ENCODE measurements at places on chromosomes 3 and 15. TPM values are rescaled to one million over a fixed set of nuclear protein-coding genes. Genes with fewer than 3 reads are reported as not detected.

Gene GOLGA6L10
- 0.63 TPM for total RNA-seq

GRCh38 chr3:94303897-94304296 lies 241.0 kb downstream of the NSUN3 start:
- DNase-seq, result peak; percentile 8

Gene CPA3
- not detected for total RNA-seq

GRCh38 chr15:81886591-81886990 lies 159.2 kb downstream of the MEX3B start:
- DNase-seq, result no peak

DNA sequence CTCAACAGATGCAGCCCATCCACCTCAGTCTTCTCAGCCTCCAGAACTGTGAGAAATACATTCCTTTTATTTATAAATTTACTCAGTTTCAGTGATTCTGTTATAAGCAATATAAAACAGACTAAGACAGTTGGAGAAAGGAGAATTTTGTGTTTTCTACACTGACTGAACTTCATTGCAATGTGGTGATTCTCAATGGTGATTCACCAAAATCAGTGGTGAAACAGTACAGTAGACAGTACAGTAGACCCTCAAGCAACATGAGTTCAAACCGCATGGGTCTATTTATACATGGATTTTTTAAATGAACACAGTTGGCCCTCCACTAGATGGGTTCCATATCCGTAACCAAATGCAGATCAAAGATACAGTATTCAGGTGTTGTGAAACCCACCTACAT lies 403.1 kb upstream of the TGFBR2 start:
- peak; percentile 36 for DNase-seq

DNA sequence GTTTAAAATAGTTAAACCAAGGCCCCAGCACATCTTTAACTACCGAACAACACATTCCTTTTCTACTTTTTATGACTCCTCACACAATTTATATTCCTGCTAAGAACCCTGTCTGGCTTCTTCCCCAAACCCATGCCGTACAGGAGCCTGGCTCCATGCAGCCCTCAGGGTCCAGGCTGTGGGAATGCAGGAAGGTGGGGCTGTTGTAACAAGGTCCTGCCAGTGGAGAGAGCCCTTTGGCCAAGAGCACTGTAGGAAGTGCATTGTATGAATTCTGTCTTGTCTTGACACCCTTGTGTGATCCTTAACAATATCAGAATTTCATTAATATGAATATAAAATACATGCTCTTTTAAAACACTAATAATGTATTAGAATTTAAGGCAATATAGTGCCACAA lies 563.8 kb downstream of the TBL1XR1 start:
- DNase-seq, result no peak

GRCh38 chr3:18224426-18224825 lies 200.7 kb downstream of the SATB1 start:
- no peak for DNase-seq

DNA sequence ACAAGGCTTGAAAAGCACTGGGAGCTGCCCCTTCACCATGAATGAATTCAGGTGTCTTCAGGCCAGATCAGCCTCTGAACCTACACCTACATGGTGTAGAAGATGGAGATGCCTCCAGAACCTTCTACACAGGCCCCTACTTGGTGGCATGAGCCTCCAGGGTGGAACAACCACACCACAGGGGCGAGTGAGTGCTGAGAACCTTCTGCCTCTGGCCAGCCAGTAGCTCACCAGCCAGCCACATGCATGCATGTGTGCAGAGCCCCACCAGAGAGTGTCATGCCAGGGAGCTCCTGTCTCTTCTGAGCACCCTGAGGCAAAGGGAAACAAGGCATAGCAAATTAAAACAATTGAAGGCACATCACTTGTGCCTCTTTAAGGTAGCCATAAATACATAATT lies 161.8 kb upstream of the TOPAZ1 start:
- DNase-seq, result no peak

DNA sequence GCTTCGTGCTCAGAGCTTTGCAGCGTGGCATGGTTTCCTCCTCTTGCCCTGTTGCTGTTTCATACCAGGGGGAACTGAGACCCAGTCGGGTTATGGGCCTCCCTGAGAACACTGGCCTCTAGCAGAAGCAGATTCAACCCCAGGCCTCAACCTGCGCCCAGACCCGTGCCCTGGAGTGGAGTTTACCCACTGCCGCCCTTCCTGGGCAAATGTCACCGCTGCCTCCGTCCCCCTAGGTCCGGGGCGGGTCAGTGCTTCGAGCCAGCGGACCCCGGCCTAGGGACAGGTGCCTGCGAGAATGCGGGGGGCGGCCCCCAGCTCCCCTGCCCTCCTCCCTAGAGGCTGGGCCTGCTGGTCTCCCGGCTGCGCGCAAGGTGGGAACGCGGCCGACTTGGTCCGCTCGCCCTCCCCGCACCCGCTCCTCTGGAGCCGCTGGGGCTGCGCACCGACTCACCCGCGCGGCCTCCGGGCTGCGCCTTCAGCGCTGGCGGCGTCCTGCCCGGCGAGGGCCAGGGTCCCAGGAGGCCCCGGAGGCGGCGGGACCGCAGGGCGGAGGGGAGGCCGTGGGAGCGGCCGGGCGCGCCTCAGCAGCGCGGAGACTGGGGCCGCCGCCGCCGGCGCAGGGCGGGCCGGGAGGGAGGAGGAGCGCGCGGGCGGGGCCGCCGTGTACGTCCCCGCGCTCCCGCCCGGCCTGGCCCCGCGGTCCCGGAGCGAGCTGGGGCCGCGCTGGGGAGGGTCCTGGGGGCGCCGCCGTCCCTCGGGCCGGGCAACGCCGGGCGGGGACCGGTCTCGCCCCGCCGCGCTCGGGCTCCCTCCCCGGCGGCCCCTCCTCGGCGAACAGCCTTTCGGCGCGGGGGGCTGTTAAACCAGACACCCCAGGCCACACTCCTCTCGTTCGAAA lies at the start of gene PIGZ:
PIGZ (minus strand) TSS at position 601 of the 901 bp plus-strand sequence. CDS start 16,802 bp downstream, outside the sequence.
- DNase-seq, result peak; percentile 17

Gene LYZL4
- total RNA-seq, result not detected

Gene REC114
- not detected for total RNA-seq

DNA sequence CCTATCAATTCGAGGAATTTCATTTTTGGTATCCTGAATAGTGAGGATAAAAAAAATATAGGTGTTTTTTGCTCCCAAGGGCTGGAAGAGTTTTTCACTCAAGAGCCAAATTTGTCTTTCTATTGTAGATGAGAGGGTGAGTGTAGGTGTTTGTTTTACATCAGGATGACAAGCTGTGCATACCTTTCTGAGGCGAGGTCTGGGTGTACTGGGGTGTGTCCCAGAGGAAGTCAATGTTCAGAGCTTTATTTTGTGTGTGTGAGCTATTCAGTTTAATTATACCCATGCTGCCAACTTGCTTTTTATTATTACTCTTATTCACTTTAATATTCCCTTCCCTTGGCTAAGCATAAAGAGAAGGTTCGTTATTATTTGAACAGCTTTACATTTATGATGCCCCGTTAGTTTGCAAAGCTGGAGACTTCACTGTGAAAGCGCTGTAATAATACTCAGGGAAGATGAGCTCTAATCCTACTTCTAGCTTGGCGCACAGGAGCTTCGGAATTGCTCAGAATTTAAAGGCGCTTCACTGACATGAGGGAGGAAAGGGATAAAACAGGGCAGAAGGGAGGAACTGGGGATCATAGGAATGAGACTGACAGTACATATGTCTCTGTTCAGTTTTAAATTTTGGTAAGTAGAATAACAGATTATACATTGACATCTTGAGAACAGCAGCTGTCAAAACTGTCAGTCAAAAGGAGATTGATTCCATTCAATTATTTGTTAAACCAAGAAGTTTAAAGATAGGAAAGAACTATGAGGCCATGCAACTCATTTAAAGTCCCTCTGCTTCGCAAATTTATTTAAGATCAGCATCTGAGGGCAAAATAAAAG lies 117.7 kb upstream of the TP63 start:
- DNase-seq, result peak; percentile 88

Gene TNFSF10
- total RNA-seq, result 8.5 TPM

Gene SOX14
- not detected for total RNA-seq
